ENCODE measurements at places on chromosomes 4 and X.
A peak's percentile ranks its signal among the peaks of the same experiment; 100 is the strongest.

GRCh38 chr4:93466446-93466845 is 362.1 kb upstream of the ATOH1 start:
- DNase-seq = no peak

DNA sequence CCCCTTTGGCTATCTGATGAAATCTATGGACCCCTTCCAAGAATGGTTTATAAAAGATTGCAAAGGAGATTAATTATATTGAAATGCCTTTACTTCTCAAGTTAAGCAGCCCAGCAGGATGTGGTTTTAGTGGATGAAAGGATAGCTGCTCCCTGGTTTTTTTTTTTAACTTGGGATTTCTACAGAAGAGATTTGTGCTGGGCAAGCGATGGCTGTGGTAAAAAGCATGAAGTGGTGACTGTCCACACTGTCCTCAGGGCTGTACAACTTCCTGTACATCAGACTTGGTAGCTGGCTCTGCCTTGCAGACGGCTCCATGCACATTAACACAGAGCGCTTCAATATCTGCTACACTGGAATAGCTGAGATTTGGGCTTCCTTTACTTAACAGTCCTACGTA is 321.7 kb downstream of the DHX15 start:
- DNase-seq = peak; percentile 63

DNA sequence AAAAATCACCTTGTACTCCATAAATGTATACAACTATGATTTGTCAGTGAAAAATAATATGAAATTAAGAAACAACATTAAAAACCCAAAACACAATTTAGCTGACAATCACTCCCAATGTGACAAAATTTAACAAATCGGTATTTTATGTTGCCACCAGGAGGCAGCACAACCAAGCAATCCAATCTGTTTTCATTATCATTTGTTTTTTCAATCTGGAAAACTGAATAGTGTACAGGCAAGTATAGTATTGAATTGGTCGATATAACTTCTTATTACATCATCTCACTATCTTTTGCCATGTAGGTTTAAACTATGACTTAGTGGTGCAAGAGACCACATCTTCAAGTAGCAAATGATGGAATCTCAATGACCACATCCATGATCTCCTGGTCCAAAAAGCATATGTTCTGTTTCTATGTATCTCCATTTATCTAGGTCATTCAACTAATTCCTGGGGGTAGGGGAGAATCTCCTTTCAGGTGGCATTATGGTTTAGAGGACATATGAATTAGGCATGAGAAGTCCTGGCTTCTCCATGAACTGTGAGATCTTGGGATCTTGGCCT is 112.9 kb upstream of the AGA start:
- DNase-seq = peak; percentile 22

DNA sequence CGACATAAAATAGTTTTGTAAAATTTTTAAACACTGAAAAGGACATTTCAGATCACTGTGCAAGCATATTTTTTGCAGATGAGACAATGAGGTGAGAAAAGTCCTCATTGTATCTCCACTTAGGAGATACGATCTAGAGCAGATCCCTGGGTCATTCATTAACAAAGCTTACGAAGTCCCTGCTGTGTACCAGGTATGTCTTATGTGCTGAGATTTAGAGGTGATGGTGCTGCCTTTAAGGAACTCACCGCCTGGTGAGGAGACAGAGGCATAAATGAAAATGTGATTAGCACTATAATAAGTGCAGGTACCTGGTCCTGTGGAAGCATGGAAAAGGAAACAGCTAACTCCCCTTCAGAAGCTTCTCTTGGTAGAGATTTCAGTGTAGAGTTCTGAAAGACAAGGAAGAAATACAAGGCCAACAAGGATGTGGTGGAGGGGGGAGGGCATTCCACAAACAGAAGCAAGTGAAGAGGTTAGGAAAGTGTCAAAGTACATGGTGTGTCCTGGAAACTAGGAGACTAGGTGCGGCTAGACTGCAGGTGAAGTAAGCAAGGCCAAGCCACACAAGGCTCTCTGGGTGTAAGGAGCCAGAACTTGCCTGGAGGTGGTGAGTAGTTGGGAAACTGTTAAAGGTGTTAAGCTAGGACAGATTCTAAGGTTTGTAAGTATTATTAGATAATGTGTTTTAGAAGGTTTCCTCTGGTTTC is 1.5 kb upstream of the NDNF start:
- no peak for DNase-seq

Data from astrocyte of the cerebellum (primary cell).